ENCODE measurements at places on chromosomes 7 and 10.
A peak's percentile ranks its signal among the peaks of the same experiment; 100 is the strongest.

GRCh38 chr10:33421789-33422462 lies 87.5 kb upstream of the NRP1 start:
- DNase-seq, result no peak

GRCh38 chr10:20877986-20878983 lies 18.8 kb downstream of the NEBL start:
- no peak for DNase-seq

GRCh38 chr7:98460902-98461301 lies 60.0 kb upstream of the BAIAP2L1 start:
- DNase-seq, result no peak

DNA sequence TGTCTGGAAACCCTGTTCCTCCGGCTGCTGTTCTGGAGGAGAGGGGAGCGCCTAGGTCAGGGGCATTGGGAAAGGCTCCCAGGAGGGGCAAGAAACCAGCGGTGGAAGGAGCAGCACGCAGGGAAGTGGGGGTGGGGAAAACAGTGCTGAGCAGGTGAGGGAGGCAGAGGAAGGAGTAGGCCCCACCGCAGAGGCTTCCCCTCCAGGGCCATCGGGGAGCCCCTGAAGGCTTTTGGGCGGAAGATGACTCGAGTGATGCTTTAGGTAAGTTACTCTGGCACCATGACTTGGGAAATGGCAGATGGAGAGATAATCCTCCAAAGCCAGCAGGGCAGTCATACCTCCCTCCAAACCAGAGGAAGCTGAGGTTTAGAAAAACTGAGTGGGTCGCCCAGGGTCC lies 106.5 kb upstream of the ANLN start:
- no peak for DNase-seq

DNA sequence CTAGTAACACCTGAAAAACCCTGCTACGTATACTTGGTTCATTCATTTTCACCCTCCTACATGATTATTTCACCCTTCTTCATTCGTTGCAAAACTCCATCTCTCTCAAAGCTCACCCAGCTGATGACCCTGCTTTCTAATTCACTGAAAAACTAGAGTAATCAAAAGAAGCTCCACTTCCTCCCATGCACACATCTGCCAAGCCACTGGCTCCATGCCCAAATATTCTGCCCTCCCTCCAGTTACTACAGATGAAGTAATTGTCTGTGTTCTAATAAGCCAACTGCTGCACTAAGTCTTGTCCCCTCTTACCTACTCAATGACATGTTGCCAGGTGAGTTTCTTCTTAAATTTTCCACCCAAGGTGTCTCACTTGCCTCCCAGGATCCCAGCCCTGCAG lies 96.9 kb upstream of the CCDC71L start:
- DNase-seq, result no peak

GRCh38 chr7:80313067-80313626 lies 178.5 kb downstream of the GNAI1 start:
- no peak for DNase-seq

GRCh38 chr10:107091126-107091525 lies 73.4 kb downstream of the SORCS1 start:
- DNase-seq, result no peak

GRCh38 chr7:25009257-25009656 lies 29.3 kb upstream of the OSBPL3 start:
- DNase-seq, result no peak

DNA sequence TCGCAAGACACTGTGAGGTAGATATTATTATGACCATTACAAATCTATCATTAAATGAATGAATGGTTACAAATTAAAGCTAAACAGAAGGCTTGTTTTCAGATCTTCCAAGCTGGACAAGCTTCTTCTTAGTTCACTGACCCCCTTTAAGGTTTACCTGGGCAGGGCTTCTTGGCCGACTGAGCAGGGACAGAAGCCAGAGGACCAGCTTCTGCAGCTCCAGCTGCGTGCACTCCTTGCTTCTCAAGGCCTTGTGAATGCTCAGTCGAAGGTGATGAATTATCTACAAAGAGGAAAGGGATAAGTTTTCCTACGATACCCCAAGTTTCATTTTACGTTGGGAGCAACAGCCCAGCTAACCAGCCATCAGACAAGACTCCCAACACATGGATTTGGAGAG lies 9.3 kb downstream of the ZC3HAV1L start:
- no peak for DNase-seq

GRCh38 chr7:135644154-135644553 lies 18.2 kb upstream of the STMP1 start:
- DNase-seq, result no peak

- DNase-seq, result no peak
These were observed 101.4 kb downstream of the RELN start for GRCh38 chr7:103887853-103888602.

- no peak for DNase-seq
These were observed 100.9 kb downstream of the ITIH5 start for GRCh38 chr10:7565871-7566270.

DNA sequence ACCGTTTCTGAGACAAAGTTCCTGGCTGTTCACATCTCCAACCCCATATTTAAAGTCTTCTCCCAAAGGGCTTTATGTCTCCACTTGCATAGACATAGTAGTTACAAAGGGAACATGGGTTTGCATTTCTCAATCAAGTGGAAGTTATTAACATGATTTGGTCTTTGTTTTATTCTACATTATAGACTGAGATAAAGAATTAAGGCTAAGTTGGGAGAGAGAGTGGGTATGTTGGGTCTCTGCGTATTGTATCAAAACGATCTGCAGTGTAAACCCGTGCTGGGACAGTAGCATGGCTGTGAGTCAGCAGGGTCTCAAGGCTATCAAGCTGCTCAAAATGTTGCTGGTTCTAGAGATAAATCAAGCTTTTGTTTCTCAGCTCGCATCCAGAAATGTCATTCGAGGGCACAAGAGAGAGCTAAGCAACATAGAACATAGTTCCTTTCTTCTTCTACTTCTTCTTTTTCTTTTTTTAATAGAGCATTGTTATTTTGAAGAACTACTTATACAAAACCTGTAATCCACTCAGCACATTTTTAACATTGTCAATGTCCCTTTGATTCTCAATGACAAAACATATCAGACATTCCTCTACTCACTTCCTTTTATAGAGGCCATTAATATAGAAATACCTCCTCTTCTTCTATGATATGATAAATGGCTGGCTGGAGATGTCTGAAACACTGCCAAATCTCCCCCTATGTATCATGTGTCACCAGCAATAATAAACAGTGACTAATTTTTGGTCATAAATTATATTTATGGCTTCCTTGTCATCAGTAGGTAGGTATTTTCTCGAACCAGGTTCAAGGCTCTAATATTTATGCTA lies 34.5 kb upstream of the RHOBTB1 start:
- DNase-seq, result no peak

- no peak for DNase-seq
These were observed 34.5 kb downstream of the ITPRIP start for GRCh38 chr10:104303594-104304355.

DNA sequence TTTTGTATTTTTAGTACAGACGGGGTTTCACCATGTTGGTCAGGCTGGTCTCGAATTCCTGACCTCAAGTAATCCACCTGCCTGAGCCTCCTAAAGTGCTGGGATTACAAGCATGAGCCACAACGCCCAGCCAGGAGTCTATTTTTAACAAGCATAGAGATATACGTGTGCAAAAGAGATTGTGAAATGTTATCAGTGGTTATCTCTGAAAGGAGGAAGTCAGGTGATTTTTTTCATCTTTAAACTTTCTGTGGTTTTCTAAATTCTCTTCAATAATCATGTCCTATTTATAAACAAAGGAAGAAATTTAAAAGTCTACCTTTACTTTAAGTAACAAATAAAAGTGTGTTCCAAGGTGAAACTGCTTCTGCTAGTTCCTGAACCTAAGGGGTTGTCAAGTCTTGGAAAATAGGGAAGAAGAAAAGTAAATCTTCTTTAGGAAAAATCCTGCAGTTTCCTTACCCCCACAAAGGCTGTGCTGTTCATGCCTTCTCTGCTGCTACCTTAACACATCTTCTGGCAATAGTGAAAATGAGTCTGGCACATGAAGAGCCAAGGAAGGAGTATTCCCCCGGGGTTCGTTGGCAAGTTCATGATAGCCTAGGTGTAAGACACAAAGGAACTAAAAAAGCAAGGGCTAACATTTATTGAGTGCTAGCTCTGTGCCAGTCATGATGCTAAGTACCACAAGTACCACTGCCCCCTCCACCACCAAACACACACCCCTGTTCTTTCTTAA lies 51.1 kb downstream of the CYP26A1 start:
- no peak for DNase-seq

DNA sequence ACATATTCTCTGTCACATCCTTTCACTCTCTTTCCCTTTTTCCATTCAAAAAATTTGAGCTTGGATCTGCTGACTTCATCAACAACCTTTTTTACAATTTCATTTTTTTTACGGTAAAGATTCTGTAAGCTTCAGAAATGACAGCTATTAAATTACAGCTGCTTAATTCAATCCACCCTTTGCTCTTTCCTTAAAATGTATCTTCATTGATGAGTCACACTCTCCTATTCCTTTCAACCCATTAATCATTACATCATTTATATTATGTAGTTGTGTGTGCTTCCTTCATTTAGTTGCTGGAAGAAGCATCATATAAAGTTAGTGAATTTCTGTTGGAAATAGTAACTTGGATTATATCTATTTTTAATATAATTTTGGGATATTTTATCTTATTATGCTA lies 67.1 kb upstream of the MAGI2 start:
- no peak for DNase-seq

GRCh38 chr7:3282457-3282856 lies 18.6 kb upstream of the SDK1 start:
- DNase-seq, result no peak

- DNase-seq, result no peak
These were observed 41.5 kb upstream of the SLC39A12 start for GRCh38 chr10:17910125-17910789.

- DNase-seq, result no peak
These were observed 193.1 kb upstream of the KLF14 start for GRCh38 chr7:130927062-130927461.

DNA sequence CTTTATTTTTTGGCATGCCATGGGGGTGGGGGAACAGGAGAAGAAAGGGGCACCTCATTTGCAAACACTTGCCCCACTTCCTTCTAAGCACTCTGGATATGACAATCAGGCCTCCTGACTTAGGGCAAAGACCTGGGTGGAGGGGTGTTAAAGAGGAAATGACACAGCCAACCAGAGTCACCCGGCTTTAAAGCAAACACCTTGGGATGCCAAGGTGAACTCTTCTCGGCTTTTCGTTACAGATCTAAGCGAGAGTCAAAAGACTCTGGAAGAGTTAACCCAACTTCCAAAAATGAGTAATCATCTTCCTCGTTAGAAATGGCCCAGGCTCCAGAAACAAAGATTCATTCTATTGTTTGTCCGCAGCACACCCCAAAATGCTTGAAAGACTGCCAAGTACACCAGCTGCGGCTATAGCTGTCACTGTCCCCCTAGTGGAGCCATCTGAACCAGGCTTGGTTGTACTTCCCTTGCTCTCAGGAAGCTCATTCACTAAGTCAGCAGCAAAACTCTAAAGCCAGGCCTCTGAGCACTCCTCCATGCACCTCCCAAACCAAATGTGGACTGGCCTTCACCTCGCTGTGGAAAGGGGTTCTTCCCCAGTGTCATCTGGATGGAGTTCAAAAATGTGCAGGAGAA lies 24.8 kb downstream of the FAM53B start:
- peak; percentile 72 for DNase-seq

DNA sequence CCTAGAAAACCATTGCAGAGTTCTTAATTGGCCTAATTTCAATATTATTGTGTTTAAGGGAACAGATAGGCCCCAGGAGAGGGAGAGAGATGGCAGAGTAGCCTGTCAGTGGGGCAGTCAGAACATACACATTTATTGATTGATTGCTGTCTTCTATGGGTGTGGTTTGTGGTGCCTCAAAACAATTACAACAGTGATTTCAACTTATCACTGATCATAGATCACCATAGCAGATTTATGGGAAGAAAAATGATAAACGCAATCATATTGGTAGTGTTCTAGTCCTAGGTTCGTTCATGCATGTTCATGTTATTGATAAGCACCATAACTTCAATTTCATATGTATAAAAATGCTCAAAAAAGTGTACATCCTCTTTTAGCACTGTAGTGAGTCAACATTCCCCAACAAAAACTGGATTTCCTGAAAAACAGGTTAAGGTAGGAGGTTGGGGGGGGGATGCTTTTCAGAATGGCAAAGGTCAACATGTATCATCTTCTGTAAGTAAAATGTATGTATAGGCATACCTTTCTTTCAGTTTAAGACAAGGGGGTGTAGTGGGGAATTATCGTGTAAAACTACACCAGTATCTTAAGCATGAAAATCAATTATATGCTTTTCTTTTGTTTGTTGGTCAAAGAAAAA lies 1.1 kb upstream of the TNKS2 start:
- DNase-seq, result no peak

DNA sequence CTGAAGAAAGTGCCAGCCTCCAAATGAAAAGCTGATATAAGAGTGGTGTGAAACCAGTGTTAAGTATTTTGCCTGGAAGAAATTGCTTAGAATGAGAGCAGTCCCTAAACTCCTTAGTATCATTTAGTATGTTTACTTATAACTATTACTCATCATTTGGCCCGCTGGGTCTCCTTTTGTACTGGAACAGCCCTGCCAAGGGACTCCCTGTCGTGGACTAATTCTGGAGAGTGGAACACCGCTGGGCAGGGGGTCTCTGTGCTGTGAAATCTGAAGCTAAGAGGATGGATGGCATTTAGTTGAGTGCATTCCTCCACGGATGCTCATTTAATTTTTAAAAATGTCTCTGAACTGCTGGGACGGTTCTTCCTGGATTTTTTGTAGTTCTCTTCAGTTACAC lies 889.9 kb upstream of the C7orf33 start:
- DNase-seq, result no peak

- no peak for DNase-seq
These were observed 84.2 kb downstream of the STRA8 start for GRCh38 chr7:135317676-135318325.

GRCh38 chr10:96764425-96765060 lies 44.2 kb upstream of the PIK3AP1 start:
- DNase-seq, result no peak

DNA sequence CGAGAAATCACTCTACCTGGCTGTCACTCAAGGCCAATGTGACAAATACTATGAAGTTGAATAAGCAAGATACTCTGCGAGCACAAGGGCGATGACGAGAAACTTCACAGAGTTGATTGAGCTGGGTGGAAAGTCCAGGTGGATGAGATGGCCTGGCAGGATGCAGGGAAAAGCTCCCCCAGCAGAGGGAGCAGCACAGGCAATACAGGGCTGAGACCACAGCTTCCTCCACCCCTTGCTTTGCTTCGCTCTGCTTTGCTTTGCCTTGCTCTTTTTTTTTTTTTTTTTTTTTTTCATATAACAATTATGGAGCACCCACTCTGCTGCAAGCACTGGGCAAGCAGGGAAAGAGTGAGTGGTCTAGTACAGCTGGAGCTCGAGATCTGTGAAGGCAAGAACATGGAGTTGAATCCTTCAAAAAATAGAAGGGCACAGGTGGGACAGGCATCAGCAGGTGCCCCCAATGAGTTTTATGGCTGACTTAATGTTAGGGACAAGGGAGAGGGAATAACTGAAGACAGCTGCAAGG lies 88.3 kb downstream of the CABCOCO1 start:
- peak; percentile 62 for DNase-seq

GRCh38 chr7:17462131-17462631 lies 163.7 kb downstream of the AHR start:
- no peak for DNase-seq

- no peak for DNase-seq
These were observed 775.3 kb upstream of the POM121L12 start for GRCh38 chr7:52260046-52260665.
